NCI-H82 (cell line): ENCODE measurements at places on chromosomes 2 and 18.

GRCh38 chr2:1869248-1869647, 124.9 kb upstream of the PXDN start:
- no peak for DNase-seq

DNA sequence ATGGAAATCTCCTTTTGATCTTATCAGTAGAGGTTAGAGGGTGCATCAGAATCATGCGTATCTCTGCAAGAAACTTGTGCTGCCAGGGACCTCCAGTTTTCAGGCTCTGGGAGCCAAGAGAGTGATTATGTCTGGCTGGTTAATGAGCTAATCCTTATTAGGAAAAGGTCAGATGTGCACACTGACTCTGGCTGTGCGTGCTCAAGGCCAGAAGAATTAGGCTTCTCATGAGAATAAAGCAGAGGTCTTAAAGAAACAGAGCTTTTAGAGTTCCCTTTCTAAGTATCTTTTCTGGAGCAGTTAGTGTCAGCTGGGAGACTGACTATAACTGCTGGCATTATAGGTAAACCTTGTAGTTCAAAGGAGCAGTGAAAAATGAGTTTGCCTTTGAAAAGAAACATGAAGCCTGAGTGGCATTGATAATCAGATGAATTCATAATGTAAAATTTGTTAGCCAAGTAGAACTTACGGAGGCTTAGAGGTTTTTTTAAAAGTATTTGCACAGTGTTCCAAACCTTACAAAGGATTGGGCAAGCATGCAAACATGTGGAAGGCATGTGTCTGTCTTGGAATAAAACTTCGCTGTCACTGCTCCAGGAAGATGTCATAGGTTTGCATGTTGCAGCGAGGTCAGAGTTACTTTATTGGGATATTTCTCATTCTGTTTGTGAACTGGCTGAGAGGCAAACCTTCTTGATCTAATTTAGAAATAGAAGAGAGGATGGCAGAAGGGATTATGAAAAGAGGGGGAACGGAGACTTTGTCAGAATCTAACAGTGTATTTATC, 151.7 kb downstream of the ARHGAP28 start:
- DNase-seq, result peak; percentile 90

GRCh38 chr2:129345540-129345939, 633.9 kb upstream of the RAB6C start:
- DNase-seq, result no peak

DNA sequence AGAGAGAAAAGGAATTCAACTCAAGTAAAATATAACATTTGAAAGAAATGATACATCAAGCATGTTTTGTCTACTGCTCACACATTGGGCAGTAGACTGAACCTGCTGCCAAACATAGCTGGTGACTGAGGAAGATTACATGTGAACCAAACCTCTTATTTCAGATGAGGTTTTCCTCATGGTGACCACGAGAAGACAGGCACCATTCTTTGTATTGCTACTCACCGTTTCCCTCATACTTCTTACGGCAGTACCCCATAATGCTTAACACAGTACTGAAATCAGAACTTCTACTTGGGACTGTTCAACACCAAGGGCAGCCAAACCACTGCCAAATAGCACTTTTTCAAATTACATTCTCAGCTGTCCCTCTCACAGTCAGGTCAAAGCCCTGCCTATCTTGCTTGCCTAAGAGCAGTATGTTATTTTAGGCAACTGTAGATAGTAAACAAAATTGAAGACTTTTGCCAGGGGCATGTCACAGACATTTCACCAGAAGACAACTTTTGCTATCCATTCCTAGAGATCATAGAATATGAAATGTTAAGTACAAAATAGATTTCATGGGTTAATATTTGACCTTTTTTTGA, 167.1 kb upstream of the DOK6 start:
- DNase-seq, result no peak

GRCh38 chr2:66579186-66580126, 144.5 kb downstream of the MEIS1 start:
- no peak for DNase-seq

DNA sequence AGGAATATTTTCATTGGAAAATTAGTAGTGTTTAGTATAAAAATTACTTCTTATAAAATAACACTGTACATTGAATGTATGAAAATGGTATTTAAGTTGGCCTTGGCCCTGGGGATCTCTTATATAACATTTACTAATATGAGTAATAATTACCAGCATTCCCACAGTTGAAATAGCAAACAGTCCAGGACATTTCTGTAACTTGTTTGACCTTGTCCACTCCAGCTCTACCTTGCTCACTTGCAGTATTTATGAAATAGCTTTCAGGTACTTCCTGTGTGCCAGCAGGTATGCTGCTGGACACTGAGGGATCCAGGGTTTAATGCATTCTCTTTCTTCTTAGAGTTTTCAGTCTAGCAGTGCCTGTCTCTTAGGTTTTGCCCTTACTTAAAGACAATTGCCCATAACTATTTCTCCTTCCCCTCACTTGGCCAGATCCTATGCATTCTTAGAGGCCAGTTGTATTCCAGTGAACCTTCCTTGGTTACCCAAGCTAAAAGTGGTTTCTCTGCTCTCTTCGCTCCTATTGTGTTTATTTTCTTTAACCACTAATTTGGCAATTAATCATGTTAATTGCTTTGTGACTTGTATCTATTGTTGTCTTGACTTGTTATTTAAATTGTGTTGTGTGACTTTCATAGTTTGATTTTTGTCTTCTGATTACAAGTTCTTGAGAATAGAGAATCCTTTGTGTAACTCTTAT, 25.9 kb downstream of the BABAM2 start:
- DNase-seq, result no peak

DNA sequence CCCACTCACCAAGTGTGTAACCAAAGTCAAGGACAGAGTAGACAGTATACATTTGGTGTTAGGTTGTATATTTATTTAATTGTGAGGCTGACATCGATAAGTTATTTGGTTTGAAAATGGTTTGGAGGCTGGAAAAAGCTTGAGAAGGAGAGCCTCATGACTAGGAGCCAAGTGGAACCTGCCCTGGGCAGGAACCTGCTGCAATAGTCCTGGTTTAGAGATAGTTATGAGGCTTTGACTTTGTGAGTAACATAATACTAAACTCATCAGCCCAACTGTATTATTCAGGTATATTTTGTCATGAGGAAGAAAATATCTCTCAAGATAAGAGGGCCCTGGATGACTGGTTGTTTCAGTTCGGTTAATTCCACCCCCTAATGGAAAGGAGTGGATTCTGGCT, 234.3 kb upstream of the CYRIA start:
- no peak for DNase-seq

GRCh38 chr2:236021499-236022057, 146.6 kb downstream of the GBX2 start:
- DNase-seq, result no peak

DNA sequence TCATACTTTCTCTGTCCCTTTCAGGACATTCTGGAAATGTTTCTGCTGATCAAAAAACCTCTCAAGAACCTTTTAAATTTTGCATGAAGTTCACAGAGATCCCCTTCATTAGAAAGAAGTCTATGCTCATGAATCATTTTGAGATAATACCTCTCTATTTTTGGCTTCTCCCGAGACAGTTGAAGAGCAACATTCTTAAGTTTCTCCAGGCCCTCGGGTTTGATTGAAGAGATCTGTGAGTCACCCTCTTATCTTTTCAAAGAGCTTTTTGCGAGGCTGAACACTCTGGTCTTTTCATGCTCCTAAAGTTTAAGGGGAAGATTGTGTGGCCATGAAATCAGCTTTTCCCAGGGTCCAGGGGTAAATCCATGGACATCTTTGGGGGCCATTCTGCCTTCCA, 354.2 kb downstream of the FBXO15 start:
- no peak for DNase-seq
